ENCODE measurements at places on chromosomes 2 and 18. TPM values are rescaled to one million over a fixed set of nuclear protein-coding genes. Genes with fewer than 3 reads are reported as not detected.

SLC8A1 gene
- polyA plus RNA-seq, result 1.8 TPM

UNC80 gene
- polyA plus RNA-seq, result 5.3 TPM

ARHGAP25 gene
- polyA plus RNA-seq, result 10.1 TPM

G6PC2 gene
- polyA plus RNA-seq, result not detected

IL18R1 gene
- 3.1 TPM for polyA plus RNA-seq

CPO gene
- polyA plus RNA-seq, result 1.6 TPM

CFAP65 gene
- 0.05 TPM for polyA plus RNA-seq

HDLBP gene
- 295 TPM for polyA plus RNA-seq

FEZ2 gene
- polyA plus RNA-seq, result 13.9 TPM

MAP3K2 gene
- 4.2 TPM for polyA plus RNA-seq

KIAA2012 gene
- polyA plus RNA-seq, result 0.09 TPM

RAB31 gene
- polyA plus RNA-seq, result 57.0 TPM

SIX3 gene
- not detected for polyA plus RNA-seq

CYS1 gene
- polyA plus RNA-seq, result 0.05 TPM

CDH7 gene
- under 0.01 TPM for polyA plus RNA-seq

MYCN gene
- 0.61 TPM for polyA plus RNA-seq

CXCR2 gene
- polyA plus RNA-seq, result 0.64 TPM

DAW1 gene
- polyA plus RNA-seq, result not detected

UGP2 gene
- polyA plus RNA-seq, result 195 TPM

MYO7B gene
- 0.16 TPM for polyA plus RNA-seq

LAMA1 gene
- polyA plus RNA-seq, result 0.34 TPM

DQX1 gene
- polyA plus RNA-seq, result 0.17 TPM

COL3A1 gene
- 48.4 TPM for polyA plus RNA-seq

RTP5 gene
- not detected for polyA plus RNA-seq

SRD5A2 gene
- polyA plus RNA-seq, result not detected

SLC39A10 gene
- 18.0 TPM for polyA plus RNA-seq

NPAS2 gene
- 14.2 TPM for polyA plus RNA-seq

PTPRN gene
- 26.7 TPM for polyA plus RNA-seq

DUSP19 gene
- 3.5 TPM for polyA plus RNA-seq

MOCOS gene
- polyA plus RNA-seq, result 48.1 TPM

PKDCC gene
- 170 TPM for polyA plus RNA-seq

Measured in adrenal gland (tissue), 19 donors.